ENCODE measurements at places on chromosomes 13 and 19. TPM values are rescaled to one million over a fixed set of nuclear protein-coding genes. Genes with fewer than 3 reads are reported as not detected.

Gene HCST
- total RNA-seq: 46.1 TPM

DNA sequence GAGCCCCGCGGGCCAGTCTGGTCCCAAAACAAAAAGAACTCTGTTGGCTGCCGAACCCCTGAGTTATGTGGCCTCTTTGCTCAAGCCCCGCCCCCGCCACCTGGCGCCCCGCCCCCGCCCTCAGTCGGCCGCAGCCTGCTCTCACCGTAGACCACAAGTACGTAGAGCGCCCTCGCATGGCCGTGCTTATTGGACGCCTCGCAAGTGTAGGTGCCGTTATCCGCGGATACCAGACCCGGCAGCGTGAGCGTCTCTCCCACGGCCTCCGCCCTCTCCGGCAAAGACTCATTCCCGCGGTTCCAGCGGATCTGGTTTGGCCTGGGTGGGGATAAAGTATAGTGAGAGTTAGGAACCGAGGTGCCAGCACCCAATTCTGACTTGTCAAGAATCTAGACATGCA, 5.5 kb upstream of the ZNF428 start:
- no peaks in the 10 kb centered on the region for H3K36me3 ChIP-seq
- peak; percentile 95 for DNase-seq
- H3K27ac ChIP-seq: no peak overlapping the region

Gene TSHZ3
- total RNA-seq: 1.6 TPM

DNA sequence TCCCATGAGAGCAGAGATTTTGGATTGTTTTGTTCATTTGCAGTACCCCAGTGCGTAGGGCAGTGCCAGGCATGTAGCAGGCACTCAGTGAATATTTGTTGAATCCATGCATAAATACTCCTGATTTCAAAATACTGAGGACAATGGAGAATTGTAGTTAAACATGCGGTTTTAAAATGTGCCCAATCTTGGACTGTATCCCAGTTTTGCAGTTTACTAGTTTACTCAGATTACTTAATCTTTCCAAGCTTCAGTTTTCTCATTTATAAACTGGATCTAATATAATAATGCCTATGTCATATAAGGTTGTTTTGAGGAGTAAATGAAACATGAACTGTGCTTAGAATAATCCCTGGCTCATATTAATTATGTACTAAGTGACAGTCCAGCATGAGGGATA, 39.0 kb downstream of the RCBTB2 start:
- H3K27me3 ChIP-seq: peaks cover 2% of the 10 kb centered on the region
- H3K27ac ChIP-seq: no peak overlapping the region
- no peak for DNase-seq
- H3K36me3 ChIP-seq: peaks cover 2% of the 10 kb centered on the region
- H3K4me1 ChIP-seq: peaks cover 45% of the 10 kb centered on the region

Gene SIGLEC12
- total RNA-seq: 0.98 TPM

DNA sequence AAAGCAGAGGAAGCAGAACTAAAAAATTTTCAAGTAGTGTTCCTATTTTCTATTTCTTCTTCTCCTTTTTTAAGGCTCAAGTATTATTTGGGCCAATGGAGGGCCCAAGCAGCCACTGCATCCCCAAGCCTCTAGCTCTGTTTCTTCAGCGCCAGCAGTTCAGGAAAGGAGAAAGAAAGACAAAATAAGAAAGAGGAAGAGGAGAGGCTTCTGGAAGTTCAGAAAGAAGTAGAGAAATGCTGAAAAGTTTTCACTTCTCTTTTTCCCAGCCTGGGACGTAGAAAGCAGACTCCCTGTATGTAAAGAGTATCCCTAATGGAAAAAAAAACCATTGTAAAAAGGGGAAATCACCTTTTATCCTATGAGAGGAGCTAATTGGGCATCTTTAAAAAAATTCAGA, 165.5 kb upstream of the KLF12 start:
- H3K4me3 ChIP-seq: no peak overlapping the region
- no peak overlapping the region for H3K27ac ChIP-seq
- no peak for DNase-seq
- no peaks in the 10 kb centered on the region for H3K4me1 ChIP-seq

Gene RFX1
- 17.0 TPM for total RNA-seq

DNA sequence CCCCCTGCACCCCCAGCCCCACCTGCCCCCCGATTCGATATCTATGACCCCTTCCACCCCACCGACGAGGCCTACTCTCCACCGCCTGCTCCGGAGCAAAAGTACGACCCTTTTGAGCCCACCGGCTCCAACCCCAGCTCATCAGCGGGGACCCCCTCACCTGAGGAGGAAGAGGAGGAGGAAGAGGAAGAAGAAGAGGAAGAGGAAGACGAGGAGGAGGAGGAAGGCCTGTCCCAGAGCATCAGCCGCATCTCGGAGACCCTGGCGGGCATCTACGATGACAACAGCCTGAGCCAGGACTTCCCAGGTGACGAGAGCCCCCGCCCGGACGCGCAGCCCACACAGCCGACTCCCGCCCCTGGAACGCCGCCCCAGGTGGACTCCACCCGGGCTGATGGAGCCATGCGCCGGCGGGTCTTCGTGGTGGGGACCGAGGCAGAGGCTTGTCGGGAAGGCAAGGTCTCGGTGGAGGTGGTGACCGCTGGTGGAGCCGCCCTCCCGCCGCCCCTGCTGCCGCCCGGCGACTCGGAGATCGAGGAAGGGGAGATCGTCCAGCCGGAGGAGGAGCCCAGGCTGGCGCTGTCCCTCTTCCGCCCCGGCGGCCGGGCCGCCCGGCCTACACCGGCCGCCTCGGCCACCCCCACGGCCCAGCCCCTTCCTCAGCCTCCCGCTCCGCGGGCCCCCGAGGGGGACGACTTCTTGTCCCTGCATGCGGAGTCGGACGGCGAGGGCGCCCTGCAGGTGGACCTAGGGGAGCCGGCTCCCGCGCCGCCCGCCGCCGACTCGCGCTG, 9.2 kb downstream of the SCAF1 start:
- H3K27ac ChIP-seq: no peak overlapping the region
- no peaks in the 10 kb centered on the region for H3K4me1 ChIP-seq
- no peaks in the 10 kb centered on the region for H3K27me3 ChIP-seq
- peaks cover 44% of the 10 kb centered on the region for H3K36me3 ChIP-seq

Gene C5AR1
- total RNA-seq: 0.16 TPM

Measured in activated CD4-positive, alpha-beta T cell treated with anti-CD3 and anti-CD28 coated beads, Interleukin-2, amount 10 ng/mL, durations not matched to agents 24 days and 14 days (primary cell).